ENCODE measurements at places on chromosomes 1 and 21.
A peak's percentile ranks its signal among the peaks of the same experiment; 100 is the strongest.

DNA sequence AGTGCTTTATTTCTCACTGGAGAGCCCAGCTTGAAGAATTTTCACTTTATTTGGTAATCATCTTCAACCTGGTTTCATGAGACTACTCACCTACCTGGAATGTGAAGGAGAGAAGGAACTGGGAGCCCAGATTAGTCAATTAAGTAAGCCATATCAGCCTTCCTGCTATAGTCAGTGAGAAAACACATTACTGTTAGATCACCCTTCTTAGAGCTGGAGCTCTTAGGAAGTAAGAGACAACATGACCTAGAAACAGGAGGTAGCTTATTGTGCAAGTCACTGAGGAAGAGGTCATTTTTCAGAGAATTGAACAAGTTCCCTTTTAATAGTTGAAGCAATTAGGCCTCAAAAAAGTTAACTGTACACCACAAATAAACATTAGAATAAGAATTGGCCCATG, 49.2 kb upstream of the TEKT2 start:
- no peak for DNase-seq

- DNase-seq = no peak
Measured at GRCh38 chr1:70554341-70554740, 143.3 kb downstream of the CTH start.

DNA sequence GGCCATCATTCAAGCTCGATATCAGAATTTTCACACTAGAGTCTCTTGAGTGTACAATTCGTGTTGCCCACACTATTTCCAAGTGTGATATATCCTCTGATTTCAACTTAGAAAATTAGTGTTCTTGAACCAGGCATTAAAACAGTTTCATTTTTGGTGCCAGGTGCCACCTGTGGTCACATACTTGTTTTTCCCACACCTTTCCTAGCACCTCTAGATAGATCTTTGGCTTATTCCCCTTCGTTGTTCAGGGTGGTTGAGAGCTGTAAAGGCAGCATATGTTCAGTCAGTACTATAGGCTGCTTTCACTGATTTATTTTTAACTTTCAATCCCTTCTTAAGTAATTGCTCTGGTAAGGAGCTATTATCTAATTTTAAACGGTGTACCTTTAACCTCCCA, 131.1 kb downstream of the NEK7 start:
- no peak for DNase-seq

GRCh38 chr1:212062832-212063438, 27.4 kb downstream of the DTL start:
- DNase-seq = peak; percentile 45

- no peak for DNase-seq
Measured at GRCh38 chr1:41535716-41536115, 51.2 kb upstream of the EDN2 start.

- DNase-seq = no peak
Measured at GRCh38 chr1:167120899-167121298, 27.0 kb downstream of the STYXL2 start.

DNA sequence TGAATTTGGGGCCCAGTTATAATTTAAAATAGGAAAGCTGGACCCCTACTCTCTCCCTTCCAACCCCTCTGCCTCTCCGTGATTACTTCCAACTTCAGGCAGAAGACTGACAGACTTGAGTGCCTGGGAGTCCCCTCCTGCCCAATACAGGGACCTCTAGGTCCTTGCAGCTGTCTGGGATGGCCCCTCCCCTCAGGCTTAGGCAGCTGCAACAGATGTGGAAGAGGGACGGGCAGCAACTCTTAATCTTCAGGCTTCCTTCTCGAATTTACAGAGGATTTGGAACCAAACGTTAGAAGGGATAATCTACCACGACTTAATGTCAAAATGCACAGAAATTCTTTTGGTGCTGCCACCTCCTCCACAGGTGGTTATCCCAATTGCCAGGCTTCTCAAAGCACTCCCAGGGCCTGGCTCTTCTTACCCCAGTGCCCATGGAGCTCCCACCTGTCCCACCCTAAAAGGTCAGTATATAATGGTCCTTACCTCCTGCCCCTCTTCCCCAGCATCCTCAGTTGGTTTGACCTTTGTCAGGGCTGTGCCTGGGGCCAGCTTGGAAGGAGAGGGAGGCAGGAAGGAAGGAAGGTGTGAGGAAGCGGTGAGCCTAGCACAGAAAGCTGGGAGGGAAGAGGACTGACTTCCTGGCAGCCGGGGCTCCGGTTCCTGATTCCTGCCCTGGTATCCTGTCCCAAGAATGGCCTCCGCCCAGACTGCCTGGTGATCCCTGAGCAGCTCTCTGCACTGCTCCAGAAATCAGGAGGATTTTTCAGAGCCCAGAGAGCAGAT, 2.8 kb downstream of the PEA15 start:
- DNase-seq = no peak

- no peak for DNase-seq
Measured at GRCh38 chr1:236201786-236202185, 59.4 kb downstream of the GPR137B start.

GRCh38 chr1:150548632-150549495, at the start of gene ADAMTSL4:
ADAMTSL4 (plus strand) TSS chr1:150549408; CDS start chr1:150552289, 2,881 bp downstream.
- DNase-seq = peak; percentile 46

DNA sequence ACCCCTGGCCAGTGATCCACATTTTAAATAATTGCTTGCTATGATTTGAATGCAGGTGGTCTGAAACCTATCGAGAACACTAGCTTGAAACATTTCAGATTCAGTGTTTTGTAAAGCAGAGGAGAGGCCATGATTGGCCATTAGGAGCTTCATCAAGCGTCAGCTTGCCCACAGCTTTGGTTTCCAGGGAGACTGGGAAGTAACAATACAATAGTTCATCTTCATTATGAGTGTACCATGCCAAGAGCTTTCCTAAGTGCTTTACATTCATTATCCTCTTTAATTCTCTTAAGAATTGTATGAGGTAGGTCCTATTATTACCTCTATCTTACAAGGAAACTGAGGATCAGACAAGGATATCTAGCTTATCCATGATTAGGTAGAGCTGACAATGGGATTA, 27.7 kb upstream of the ATP5PO start:
- DNase-seq = no peak

GRCh38 chr1:169779970-169780369, 14.7 kb downstream of the METTL18 start:
- no peak for DNase-seq

DNA sequence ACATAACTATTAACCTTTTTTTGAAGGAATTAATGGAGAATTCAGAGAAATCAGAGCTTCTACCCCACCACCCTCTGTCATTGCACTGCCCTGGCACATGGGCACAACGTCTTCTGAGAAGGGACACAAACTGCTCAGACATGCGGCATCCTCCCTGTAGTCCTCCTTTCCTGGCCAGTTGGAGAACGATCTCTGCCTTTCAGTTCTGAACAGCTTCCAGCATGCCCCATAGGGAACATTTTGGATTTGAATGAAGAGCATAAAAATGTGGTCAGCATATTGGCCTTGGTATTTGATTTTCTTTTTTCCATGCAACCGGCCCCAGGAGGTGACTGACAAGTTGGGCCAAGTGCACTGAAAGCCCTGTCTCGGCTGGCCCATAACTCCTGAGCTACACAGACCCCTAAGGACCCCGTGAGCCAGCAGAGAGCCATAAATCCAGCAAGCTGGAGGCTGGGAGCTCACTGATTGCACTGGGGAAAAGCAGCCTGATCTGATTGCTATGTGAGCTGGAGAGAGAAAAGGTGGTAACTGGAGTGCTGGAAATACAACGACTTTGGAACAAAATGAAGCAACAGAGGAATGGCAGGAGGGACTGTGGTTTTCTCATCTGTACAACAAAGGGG, 10.9 kb upstream of the BLACAT1 start:
- no peak for DNase-seq

DNA sequence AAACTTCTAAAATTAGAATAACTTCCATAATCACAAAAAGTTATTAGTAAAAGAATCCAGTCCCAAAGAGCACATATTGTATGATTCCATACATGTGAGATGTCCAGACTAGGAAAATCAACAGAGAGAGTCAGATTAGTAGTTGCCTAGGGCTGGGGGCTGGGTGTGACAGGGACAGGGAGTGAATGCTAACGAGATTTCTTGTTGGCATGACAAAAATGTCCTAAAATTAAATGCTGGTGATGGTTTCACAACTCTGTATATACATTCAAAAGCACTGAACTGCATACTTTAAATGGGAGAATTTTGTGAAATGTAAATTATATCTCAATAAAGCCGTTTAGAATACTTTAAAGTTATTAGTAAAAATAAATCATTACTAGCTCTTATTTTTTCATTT, 92.2 kb downstream of the SLC44A5 start:
- no peak for DNase-seq

DNA sequence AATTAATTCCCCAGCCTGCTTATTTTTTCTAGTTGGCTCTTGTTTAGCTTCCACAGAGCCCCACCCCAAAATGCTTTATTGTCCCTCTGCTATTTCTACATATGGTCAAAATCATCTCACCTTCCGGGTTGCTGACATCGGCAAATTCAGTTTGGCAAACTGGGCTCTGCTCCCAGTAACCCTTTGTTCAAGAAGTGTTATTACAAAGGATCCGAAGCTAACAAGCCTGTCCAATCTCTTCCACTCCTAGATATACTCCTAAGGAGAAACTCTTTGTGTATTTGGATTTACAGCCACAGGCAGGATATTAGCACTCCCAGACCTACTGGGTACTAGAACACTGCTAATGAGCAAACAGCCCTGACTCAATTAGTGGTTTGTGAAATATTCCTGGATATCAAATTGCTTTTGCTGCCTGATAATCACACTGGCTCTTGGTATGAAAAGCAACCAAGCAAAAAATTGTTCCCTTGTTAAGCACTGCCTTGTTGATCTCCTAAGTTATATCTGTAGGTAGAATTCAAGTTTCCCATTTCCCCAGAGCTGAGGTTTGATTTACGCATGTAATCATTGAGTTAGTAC, 4.0 kb downstream of the JUN start:
- peak; percentile 30 for DNase-seq

- no peak for DNase-seq
Measured at GRCh38 chr1:112870887-112871646, 84.9 kb downstream of the SLC16A1 start.

DNA sequence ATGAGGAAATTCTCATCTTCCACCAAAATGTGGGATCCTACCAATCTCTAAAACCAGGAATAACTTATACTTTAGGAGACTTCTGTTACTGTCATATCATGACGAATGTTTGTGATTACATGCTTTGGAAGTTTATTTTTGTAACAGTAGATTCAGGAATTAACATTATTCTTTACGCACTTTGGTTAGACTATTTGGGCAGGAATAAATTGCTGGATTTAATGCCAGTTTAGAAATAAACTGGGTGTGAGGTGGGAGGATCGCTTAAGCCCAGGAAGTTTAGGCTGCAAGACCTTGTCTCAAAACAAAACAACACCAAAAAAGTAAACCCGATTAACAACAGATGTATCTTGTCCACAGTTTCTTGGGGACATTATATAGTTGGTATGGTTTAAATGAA, 52.1 kb downstream of the MIGA1 start:
- DNase-seq = no peak

DNA sequence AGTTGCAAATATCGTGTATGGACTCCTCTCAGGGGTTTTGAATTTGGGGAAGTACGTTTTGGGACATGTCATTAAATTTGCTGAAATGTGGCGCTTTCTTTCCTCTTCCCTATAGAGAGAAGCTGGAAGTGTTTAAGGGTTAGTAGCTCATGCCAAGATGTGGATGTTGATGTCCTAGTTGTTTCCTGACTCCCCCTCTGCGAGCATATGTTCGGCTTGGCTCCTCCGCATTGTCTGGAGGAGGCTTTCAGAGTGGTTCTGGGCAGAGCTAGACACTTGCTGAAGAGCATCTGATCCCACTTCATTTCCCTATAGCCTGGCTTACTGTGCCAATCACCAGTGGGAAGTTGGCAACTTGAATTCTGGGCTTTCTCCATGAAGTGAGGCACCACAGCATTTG, 347.4 kb upstream of the B3GALT2 start:
- no peak for DNase-seq

DNA sequence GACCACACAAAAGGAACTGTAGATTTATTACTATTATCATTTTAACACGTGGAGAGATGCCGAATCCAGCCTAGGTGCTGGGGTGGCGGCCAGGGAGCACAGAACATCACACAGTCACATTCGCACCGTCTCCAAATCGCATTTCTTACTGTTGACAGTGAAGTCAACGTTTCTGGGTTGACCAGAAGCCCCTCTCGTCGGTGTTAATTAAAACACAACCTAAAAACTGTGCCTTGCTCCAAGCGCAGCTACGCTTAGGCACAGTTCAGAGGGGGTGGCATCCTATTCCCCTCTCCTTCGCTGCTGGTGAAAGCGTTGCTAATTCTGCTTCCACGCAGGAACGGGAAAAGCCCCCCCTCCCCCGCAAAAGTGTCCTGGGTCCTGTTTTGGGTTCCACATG, 4.1 kb downstream of the RIPK4 start:
- DNase-seq = no peak

DNA sequence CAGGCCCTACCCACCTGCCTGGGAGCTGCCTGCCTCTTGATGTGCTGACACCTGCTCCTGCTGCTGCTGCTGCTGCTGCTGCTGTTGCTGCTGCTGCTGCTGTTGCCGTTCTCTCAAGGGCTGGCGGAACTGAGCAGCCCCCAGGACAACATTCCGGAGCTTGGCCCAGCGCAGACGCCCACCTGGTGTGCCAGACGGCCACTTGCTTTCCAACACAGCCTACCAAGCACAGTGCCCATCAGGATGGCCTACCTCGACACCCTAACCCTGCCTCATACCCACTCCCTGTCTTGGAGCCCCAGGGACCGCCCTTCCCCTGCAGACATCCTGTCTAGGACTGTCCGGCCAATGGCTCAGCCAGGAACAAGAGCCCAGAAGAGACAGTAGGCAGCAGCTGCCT, 11.8 kb downstream of the DENND4B start:
- no peak for DNase-seq

DNA sequence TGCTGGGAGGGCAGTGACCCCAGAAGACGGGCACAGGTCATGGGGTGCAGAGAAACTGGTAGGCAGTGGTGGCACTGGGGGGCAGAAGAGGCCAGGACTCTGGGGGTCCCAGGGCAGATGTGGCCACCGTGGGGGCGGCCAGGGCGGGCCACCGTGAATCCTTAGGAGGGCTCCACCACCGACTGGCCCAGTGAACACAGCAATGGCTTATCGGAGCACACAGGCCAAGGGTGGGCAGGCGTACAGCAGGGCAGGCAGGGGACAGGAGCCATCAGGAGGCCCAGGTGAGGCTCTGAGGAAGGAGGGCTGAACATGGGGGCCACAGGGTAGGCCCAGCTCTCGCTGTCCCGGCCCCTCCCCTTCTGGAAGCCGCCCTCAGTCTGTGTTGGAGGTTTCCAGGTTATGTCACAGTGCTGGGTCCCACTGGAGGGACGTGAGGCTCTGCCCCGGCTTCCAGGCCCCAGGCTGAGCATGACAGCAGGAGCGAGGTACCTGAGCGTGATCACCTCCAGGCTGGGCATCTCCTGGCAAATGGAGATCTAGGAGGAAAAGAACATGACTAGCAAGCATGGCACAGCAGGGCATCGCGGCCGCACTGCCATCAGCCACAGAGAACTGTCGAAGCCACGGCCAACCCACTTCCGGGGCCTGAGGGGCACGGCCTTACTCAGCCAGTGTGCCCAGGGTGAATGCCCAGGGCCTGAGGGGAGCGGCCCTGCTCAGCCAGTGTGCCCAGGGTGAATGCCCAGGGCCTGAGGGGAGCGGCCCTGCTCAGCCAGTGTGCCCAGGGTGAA, 3.7 kb downstream of the CFAP410 start:
- DNase-seq = no peak

- no peak for DNase-seq
Measured at GRCh38 chr1:79037085-79037484, 30.6 kb upstream of the ADGRL4 start.

Data from NCI-H524 (cell line).